ENCODE measurements at places on chromosomes 3 and 15.
A peak's percentile ranks its signal among the peaks of the same experiment; 100 is the strongest.

- DNase-seq: no peak
These were observed 149.4 kb downstream of the ADAMTS17 start for GRCh38 chr15:100192097-100193080.

DNA sequence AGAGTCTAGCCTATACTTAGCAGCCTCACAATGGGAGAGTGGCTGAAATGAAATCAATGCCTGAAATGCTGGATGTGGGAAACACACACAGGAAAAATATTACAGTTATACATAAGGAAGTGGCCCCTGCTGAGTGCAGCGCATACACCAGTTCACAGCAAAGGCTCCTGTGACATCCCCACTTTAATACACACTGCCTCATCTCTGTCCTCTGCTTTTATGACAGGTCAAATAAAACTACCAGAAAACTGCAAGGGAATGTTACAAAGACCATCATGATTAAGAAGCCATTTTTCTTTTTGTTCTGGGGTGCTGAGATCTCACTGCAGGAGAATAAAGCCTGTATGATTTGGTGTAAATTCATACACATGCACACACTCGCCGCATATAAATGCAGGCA is 214.3 kb downstream of the ARRDC4 start:
- no peak for DNase-seq

- DNase-seq: no peak
These were observed 148.2 kb downstream of the NAALADL2 start for GRCh38 chr3:175007306-175007705.

GRCh38 chr3:179016979-179017670 is 54.5 kb downstream of the ZMAT3 start:
- no peak for DNase-seq

GRCh38 chr3:62898530-62899496 is 23.6 kb upstream of the CADPS start:
- no peak for DNase-seq

DNA sequence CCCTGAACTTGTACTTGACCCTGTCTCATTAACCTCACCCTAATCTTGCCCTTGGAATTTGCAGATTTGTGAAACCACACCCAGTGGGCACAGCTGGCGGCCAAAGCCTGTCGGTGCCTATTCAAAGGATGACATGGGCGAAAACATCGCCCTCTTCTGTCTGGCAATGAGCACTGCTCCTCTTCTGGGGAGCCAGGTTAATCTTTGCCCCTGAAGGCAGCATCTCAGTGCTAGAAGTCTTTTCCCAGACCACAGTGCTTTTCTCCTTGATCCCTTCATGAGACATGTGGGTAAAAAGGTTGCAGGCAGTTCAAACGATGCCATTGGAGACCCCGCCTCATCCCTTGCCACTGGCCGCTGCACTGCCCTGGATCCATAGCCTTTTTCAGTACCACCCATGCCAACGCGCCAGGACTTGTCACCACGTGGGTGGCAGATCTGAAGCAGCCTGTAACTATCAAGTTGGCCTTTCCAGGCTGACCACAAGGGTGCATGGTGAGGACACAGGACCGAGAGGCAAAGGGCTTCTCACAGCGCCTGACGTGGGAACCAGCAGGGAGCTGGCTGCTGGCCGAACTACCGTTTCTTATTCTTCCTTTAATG is 6.5 kb upstream of the DNASE1L3 start:
- DNase-seq: peak; percentile 58

- DNase-seq: no peak
These were observed 92.8 kb upstream of the TGFBR2 start for GRCh38 chr3:30513374-30514152.

- DNase-seq: peak; percentile 88
These were observed 997 bp downstream of the FYCO1 start for GRCh38 chr3:45994419-45995235.
